ENCODE measurements at places on chromosomes 6 and 20. TPM values are rescaled to one million over a fixed set of nuclear protein-coding genes. Genes with fewer than 3 reads are reported as not detected.

Gene POPDC3
- total RNA-seq = not detected

Gene OR10C1
- not detected for total RNA-seq

Gene DDO
- not detected for total RNA-seq

Gene BPIFB2
- total RNA-seq = not detected

Gene SLPI
- 0.63 TPM for total RNA-seq
